PC-9 (cell line): ENCODE measurements at places on chromosomes 2 and 18. TPM values are rescaled to one million over a fixed set of nuclear protein-coding genes. Genes with fewer than 3 reads are reported as not detected.

The DCC gene
- total RNA-seq, result not detected in 2 replicates

The GPR45 gene
- not detected in 2 replicates for total RNA-seq

The ZAP70 gene
- total RNA-seq, result not detected in 2 replicates

The CDH2 gene
- 6.4 and 8.5 TPM in 2 replicates for total RNA-seq

The CHST9 gene
- 0.07 TPM in 1 of 2 replicates, not detected in the other for total RNA-seq

The AFF3 gene
- total RNA-seq, result not detected in 2 replicates

The PROKR1 gene
- not detected in 2 replicates for total RNA-seq

The TYMS gene
- 138 and 149 TPM in 2 replicates for total RNA-seq

The CAVIN2 gene
- total RNA-seq, result 2.3 and 2.5 TPM in 2 replicates

The CCDC148 gene
- total RNA-seq, result 1.8 and 2.3 TPM in 2 replicates

The DTNA gene
- not detected in 2 replicates for total RNA-seq

The DSG1 gene
- not detected in 2 replicates for total RNA-seq

The ZNF521 gene
- not detected in 2 replicates for total RNA-seq

The REEP1 gene
- total RNA-seq, result 0.25 and 0.31 TPM in 2 replicates

The TP53I3 gene
- 21.4 and 22.9 TPM in 2 replicates for total RNA-seq

The HOXD9 gene
- total RNA-seq, result not detected in 2 replicates

The GLB1L gene
- 7.9 and 10.8 TPM in 2 replicates for total RNA-seq

The APOB gene
- not detected in 2 replicates for total RNA-seq
